ENCODE measurements at places on chromosomes 1 and 21.

DNA sequence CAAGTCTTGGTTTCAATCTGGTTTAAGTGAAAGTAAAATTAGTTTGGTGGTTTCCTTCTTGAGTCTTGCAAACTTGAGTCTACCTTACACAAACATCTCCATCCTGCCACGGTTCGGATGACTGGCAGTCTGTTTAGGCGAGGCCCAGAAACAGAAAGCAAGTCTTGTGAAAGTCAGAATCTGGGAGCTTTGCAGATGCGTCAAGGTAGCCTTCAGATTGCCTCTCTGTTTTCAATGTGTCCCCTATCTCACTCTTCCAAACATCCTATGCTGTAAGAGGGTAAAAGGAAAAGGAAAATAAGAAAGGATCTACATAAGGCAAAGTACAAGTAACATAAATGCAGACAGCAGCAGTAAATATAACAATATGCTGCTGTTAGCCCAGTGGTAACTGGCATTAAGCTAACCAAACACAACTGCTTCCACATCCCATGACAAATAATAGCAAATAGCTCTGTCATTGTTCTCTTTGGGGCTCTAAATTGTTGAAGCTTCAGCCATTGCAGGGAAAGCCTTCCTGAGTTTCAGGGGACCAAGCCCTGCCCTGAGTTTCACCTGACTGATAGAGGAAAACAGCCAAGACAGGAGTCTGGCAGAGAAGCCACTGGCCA, 26.2 kb upstream of the C1orf105 start:
- DNase-seq, result no peak

GRCh38 chr1:61659061-61659460, 65.9 kb downstream of the TM2D1 start:
- DNase-seq, result no peak

DNA sequence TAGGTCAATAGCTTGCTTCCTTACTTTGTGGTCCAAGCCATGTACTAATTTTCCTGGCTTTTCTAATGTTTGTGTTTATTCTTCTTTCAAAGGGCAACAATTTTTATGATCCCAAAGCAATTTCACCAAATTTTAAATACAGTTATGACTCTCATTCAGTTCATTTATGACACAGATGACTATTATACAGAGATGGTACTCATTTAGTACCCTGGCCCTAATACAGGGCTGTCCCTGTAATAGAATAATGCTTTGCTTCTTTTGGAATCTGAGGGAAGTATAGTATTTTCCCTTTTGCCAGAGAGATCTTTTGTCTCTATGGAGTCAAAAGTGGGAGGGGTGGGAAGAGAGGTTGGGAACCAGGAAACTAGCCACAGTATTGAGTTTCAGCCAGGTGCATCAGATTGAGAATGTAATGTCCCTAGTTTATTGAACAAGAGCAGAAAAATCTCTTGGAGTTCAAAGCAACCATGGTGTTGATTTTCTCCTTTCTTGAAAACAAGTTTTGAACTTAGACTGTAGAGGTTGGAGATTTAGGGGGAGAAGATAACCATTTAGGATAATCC, 20.4 kb downstream of the DENND2D start:
- DNase-seq, result no peak

GRCh38 chr1:48756683-48757316, 19.9 kb downstream of the BEND5 start:
- DNase-seq, result no peak

DNA sequence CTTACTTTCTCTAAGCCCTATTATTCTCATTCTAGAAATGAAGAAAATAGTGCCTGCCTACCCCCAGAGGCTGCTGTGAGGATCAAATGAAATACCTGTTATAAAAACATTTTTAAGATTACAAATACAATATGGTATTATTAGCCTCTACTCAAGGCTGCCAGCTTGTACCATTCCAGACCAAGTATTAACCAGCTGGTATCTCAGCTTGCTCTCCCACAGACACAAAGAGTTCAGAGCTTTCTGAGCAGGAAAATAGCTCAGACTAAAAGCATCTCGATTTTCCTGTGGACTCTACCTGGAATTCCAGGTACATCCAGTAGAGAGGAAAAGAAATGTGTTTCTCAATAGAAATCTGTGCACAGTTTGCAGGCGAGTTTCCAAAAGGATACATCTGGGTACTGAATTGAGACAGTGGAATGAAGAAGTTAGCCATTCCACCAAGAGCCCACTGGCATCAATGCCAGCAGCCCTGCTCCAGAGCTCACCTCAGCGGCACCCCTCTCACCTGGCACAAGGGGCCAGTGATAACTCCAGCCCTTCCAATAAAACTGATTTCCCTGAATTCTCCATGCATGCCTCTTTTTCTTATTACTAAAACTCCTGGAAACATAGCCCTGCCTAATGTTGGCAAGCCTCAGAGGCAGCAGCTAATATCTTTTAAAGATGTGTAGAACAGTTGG, 31.0 kb downstream of the TGFBR3 start:
- no peak for DNase-seq

GRCh38 chr1:15384301-15384901, 25.3 kb upstream of the EFHD2 start:
- DNase-seq, result peak; percentile 56

DNA sequence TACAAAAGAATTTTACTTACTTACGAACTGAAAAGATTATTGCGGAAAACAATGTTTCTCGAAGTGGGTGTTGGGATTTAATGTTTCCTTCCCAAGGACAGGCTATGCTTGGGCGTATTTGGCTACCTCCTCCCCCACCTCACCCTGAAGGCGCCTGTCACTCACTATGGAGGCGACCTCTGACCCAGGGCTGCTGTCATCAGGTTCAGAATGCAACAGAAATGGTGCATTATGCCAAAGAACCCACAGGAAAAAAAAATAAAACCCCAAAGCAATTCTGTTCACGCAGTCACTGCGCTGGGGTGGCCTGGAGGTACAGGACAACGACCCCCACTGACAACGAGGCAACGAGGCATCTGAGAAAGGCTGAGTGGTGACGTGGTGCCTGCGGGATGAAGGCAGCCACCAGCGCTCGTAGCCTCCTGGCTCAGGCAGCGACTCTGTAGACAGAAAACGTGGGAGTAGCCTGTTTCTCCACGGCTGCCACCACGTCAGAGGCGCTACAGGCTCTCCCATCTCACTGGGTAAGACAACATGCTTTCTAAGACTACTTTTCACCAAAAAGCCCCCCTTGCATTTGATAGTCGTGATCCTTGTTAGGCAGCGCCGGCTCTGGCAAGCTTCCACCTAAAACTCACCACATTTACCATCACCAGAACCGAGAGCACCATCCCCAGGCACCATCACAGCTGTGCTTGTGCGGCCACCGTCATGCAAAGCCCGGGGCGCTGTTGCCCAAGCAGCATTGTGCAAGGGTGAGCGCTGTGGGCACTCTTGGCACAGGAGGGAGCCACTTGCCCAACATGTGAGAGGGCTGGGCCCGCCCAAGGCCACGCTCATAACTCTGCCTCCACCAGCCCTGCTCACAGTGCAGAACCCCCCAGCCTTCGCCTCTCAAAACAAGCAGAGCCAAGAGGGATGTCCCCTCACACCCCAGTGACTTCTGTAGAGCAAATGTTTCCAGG, 14.3 kb downstream of the NADK start:
- DNase-seq, result no peak
